Activated CD4-positive, CD25-positive, alpha-beta regulatory T cell (primary cell): ENCODE measurements at places on chromosomes 12 and 14.

GRCh38 chr14:62146030-62146429, 383.8 kb downstream of the SNAPC1 start:
- no peak for DNase-seq

GRCh38 chr12:25617991-25618390, 64.9 kb upstream of the LMNTD1 start:
- no peak for DNase-seq

- DNase-seq, result no peak
Observed at GRCh38 chr12:56330936-56331490, 2.8 kb downstream of the PAN2 start.

DNA sequence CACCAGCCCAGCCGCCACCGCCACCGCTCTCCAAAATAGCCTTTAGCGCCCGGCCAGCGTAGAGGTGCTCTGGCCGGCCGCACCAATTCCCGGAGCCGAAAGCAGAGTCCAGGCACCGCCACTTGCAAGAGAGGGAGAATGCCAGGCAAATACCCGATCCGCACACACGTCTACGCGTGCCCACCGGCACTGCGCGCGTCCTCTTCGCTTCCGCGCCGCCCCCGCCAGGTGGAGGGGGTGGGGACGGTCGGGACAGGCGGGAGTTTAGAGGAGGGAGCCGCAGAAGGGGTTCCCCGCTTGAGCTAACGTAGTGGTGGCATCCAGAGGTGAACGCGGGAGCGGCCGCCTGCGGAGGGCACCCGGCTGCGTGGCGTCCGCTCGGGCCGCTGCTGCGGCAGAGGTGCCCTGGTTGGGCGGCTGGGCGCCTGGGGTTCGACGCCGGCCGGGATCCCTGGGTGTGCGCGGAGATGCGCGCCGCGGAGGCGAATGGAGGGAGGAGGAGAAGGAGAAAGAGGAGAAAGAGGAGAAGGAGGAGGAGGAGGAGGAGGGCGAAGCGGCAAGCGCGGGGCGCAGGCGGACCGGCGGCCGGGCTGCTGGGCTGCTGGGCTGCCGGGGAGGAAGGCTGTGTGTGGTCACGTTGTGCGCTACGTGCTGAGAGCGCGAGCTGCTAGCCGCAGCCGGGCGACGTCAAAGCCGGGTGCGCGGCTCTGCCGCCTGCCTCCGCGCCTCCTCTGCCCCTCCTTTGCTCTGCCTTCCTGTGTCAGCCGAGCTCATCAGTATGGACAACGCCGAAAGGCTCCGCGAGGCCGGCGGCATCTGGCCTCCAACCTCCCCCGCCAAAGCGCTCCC, at the start of gene MDGA2:
TSS of gene MDGA2 (minus strand) at position 140 of the 849 bp plus-strand sequence.
- no peak for DNase-seq

- DNase-seq, result no peak
Observed at GRCh38 chr12:51760231-51760630, 88.3 kb downstream of the FIGNL2 start.

DNA sequence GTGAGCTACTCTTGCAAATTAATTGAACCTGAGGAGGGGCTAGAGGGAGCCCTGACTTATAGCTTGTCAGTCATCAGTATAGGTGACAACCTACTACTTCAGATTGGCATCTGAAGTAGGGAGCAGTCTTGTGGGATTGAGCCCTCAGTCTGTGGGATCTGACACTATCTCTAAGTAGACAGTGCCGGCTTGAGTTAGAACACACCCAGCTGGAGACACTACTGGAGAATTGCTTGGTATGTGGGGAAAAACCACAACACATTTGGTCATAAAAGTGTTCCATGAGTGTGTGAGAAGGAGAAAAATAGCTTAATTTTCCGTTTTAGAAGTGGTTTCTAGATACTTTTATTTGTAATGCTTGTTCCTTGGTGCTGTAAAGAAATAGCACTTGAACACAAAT, 30.5 kb upstream of the DDHD1 start:
- no peak for DNase-seq

DNA sequence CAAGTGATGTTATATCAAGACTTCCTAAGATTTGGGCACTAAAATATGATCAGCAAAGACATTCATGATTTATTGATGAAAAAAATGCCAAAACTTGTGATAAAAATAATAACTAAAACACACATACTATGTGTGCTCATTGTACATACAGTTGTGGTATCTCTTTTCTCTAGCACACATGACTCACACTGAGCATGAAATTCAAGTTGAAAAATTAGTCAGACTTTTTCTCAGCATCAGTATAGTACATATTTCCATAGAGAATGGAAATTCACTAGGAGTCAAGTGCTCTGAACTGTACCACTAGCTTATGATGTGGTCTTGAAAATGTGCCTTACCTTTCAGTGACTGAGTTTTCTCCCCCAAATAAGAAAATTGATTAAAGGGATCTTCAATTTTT, 471.8 kb upstream of the FLRT2 start:
- no peak for DNase-seq

DNA sequence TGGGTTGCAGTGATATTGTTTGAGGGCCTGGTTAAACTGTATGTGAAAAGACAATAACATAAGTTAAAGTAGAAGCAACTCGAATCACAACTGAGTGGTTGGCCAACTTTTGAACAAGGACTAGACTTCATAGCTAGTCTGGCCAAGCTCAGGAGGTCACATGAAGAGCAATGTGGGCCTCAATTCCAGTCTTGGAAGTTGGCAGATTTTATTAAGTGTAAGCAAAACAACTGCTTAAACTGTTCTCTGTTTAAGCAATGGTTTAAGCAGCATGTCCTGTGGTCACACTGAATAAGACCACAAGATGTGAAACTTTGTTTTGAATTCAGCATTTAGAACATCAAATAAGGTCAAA, 100.4 kb downstream of the TMTC3 start:
- DNase-seq, result no peak

- no peak for DNase-seq
Observed at GRCh38 chr12:51077930-51078329, 5.5 kb downstream of the CSRNP2 start.

- no peak for DNase-seq
Observed at GRCh38 chr12:49482095-49483051, 56.5 kb upstream of the KCNH3 start.

DNA sequence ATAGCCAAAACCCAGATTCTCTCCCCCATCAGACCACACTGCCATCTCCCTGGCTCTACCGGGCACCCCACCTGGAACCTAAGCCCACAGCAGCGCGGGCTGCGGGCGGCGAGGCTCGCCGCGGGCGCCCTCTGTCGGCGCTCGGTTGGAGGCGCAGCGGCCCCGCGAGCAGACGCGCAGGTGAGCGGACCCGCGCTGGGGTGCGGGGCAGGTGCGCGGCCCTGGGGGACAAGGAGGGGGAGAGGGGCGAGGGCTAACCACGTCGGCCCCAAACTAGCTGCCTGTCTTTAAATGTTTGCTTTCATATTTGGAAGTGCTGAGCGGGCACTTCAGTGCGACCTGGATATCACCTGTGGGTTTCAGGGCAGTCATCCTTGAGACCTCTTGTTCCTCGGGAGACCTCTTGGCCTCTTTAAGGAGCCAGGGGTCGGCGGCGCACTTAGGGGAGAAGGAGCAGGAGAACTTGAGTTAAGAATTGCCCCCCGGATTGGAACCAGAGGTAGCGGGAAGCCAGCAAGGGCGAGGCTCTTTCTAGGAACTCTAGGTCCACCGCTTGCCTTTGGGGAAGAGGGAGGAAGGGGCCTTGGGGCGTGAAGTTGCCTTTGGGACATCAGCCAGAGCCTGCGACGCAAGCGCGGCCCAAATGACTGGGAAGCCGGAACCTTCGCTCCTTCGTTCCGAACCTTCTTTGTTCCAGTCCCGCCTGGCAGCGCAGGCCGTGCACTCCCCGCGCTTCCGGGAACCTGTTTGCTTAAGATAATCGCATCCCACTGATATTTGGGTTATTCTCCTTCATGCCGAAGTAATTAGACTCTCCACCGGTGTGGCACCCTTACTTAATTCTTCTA, 78.7 kb downstream of the NEDD1 start:
- no peak for DNase-seq

- no peak for DNase-seq
Observed at GRCh38 chr14:42792166-42792565, 1185.5 kb downstream of the LRFN5 start.

DNA sequence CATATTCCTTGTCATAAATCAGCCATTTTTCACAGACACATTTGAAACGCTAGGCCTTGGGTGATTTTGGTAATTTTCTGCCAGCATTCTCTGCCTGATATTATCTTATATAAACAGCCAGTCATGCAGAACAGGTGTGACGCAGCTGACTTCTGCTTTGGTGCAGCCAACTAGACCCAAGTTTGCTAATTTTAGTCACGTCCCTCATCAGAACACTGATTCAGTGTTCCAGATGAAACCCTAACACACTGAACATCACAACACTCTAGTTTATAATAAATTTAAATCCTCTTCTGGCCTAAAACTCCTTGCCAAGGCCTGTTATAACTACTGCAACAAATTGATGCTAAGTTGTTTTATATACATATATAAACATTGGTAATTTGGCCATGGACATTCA, 386.1 kb downstream of the SEC23A start:
- DNase-seq, result no peak

DNA sequence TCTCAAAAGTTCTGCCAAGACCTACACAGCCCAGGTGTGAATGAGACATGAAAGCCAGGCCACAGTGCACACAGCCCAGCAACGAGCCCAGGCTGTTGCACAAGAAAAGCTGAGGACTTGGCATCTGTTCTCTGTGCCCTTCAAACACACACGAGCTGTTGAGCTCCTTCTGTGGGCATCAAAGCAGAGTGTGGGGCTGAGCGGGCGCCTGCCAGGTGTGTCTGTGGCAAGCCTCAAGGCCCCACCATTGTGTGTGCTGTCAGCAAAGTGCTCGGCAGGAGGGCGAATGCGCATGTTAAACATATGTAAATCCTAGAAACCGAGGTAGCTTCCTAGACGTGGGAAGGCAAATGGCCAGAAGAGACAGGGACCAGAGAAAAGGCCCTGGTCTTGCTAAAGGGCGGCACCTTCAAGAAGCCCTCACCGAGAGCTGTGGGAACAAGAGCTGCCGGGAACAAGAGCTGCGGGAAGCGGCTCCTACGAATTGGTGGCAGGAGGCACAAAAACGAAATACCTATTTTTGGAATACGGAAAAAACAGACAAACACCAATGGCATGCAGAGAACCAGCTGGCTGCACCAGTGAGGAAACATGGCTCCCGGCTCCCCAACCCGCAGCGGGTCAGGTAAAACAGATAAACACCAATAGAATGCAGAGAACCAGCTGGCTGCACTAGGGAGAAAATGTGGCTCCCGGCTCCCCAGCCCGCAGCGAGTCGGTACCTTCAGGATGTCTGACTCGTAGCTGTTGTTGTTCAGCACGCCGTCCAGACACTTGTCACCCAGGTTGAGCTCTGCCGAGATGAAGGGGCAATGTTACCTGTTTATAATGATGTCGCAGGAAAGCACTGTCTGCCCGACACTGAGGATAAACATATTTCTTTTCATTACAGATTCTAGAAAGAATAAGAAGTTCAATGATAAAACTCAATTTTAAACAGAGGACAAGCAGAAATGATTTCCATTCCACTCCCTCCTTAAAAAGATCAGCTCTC, 19.0 kb upstream of the GOLGA3 start:
- no peak for DNase-seq

DNA sequence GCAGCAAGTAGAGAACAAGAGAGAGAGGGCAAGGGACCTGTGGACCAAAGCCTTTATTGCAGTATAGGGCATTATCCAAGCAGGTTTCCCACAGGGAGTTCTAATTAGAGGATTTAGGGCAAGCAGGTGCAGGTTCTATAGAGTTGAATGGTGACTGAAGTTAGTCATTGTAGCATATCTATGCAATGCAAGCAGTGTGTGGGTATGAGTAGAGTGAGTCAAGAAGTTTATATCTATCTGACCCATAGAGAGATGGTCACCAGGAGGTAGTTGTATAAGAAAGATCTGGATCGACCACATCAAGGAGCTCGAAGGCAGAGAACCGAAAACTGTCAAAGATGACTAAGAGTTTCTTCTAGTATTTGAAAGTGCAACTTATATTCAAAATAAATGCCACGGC, 167.3 kb downstream of the PLCZ1 start:
- DNase-seq, result no peak

DNA sequence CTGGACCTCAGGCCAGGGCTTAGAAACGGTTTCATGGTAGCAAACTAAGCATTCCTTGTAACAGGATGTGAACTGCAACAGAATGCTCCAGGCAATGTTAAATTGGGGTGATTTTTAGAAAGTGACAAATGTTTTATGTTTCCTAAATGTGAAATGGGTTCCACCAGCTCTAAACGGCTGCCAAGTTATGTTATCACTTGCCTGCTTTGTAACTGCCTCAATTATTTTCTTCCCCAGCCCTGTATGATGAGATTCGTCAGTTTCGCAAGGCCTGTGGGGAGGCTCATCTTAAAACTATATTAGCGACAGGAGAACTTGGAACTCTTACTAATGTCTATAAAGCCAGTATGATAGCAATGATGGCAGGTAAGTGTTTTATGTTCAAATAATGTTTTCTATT, 70.9 kb downstream of the DERA start:
- no peak for DNase-seq

DNA sequence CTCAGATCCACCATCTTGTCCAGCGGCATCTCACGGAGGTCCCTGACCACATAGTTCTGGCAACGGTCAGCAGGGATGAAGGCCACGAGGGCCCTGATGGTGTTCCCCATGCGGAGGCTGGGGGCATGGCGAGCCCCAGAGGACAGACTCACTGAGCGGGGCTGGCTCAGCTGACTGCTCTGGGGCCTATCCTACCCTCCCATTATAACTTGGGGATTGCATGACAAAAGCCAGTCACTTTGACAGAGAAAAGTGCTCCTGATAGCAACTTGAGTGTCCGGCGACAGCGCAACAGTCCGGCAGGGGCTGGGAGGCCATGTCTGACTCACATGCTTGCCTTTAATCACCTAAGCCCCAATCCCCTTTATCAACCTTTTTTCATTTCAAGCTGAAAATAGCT, at the start of gene LRRC10:
TSS of gene LRRC10 (minus strand) at position 179 of the 400 bp plus-strand sequence. CDS start at position 110, 69 bp downstream.
- DNase-seq, result no peak

DNA sequence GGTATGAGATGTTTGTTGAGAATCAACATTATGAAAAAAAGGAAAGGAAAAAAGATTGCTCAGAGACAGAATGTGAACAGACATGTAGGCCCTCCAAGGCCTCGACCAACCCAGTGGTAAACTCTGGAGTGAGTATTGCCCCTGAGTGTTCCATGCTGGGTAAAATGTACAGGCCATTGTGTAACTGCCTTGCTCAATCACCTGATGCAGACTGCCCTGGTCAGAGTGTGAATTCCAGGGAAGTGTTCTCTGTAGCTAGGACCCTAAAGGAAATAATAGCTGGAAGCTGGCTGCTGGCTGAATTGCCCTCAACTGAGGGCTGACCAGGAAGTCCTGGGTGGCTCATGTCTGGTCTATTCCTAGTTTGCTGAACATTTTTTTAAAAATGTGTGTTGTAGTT, 1081.4 kb upstream of the LRFN5 start:
- DNase-seq, result no peak

GRCh38 chr14:67557118-67557517, 24.0 kb downstream of the PLEKHH1 start:
- no peak for DNase-seq

GRCh38 chr12:119444462-119445044, 110.0 kb downstream of the CCDC60 start:
- no peak for DNase-seq
